Inflammatory macrophage treated with lipopolysaccharide for 4 hours (primary cell): ENCODE measurements at places on chromosomes 5 and 9.
A peak's percentile ranks its signal among the peaks of the same experiment; 100 is the strongest.

- peak; percentile 36 for DNase-seq
These were observed 80.7 kb upstream of the TNFAIP8 start for GRCh38 chr5:119275146-119275545.

DNA sequence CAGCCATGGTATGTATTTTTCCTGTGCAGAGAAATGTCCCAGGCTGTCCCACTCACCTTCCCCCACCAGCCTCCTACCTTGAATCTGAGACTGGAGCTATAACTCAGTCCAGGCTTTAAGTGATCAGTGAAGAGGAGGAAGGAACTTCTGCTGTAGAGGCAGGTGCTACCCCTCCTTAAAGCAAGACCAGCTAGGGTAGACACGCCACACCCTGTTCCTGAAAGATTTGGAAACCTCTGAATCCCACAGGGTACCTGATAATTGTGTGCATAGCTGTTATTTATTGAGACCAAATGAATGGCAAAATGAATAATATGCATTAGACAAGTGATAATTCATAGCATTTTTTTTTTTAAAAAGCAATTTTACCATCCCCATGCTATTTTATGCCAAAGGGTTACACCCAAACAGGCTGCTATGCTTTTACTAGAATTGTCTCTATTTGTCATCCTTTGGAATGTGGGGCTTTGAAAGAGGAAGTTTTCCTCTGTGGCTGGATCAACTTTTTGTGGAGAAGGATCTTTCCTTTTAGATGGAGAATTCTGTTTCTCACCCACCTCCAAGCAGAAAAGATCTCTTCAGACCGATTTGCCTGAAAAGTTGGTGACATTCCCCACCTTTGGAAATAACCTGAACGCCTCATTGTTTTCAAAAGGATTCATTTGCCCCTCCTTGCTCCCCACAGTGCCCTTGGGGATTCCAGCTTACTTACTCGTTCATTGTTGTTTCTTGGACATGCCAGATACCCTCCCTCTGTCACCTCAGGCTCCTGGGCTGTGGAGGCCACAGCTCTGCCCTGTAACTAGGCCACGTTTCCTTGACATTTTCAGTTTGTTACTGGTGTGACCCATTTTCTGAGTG is 248.7 kb downstream of the NR3C1 start:
- DNase-seq, result no peak

DNA sequence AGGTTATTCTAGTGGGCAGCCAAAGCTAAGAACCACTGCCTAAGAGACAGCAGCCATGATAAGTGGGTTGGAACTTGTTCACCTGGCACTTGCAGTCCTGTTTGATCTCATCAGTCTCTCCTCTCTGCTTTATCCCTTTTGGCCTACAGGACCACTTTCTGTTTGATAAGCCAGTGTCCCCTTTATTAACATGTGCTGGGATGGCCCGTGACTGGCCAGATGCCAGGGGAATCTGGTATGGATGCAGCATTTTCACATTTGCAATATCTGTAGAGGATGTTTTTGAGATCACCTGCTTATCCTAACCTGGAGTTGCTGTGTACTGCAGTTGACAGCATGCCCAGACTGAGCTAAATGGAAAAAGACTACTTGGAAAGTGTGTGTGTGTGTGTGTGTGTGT is 23.6 kb downstream of the CKMT2 start:
- DNase-seq, result no peak

GRCh38 chr9:98488571-98489312 is 220.0 kb downstream of the GABBR2 start:
- DNase-seq, result no peak

GRCh38 chr9:1414711-1415131 is 364.6 kb downstream of the DMRT2 start:
- DNase-seq, result no peak

DNA sequence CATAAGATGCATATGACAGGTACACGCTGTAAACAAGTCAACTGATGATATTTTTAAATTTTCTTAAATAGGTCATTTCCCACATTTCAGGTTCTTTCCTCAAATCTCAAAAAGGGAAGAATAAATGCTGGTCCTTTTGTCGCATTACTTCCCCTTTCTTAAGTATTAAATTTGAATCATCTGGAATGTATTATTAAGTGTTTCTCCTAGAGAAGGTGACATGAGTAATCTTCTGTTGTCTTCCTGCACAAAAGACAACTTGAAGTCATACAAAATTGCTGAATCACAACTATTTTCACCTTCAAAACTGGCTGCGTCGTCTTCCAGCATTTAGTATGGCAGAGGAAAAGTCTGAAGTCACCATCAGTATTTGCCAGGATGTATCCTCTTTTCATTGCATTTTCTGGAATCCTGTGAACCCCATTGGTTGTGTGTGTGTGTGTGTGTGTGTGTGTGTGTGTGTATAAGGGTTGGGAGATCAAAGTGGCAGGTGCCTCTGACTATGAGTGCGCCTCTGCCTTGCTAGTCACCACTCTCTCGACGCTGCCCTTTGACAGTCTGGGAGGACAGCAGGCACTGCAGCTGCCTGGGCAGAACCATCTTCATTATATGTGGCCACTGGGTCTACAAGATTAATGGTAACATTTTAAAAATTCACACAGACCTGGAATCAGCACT is 86.9 kb downstream of the MVB12B start:
- peak; percentile 61 for DNase-seq

- no peak for DNase-seq
These were observed 36.4 kb downstream of the POU5F2 start for GRCh38 chr5:93704996-93705395.

DNA sequence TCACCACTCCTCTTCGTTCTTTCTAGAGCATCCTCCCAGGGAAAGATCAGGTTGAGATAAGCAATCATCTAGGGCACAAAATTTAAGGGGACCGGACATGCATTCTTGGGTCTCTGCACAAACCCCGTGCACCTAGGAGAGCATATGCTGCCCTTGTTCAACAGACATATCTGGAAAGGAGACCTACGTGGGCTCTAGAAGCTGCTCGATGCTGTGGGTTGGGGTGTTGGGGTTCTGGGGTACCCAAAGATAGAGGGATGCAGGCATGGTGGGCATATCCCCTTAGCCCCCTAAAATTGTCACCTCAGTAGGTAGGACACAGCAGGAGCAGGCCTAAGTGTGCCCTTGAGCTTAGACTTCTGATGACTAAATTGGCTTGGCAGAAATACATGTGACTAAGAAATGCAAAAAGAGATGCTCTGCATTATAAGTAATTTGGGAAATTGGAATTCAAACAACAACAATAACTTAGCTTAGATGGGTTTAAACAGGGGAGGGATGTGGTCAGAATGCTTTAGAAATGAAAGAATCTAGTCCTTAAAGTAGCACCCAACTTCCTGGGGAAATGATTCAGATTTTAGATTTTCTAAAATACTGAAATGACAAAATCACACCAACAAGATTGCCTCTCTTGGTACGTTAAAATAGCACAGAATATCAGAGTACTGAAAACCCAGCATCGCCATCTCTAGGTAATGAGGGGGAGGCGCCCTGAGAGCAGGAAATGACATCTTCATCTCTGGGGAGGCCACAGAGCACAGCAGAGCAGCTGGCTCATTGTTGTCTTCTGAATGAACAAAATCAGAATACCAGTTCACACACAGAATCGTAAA is 172.3 kb downstream of the GNA14 start:
- no peak for DNase-seq

DNA sequence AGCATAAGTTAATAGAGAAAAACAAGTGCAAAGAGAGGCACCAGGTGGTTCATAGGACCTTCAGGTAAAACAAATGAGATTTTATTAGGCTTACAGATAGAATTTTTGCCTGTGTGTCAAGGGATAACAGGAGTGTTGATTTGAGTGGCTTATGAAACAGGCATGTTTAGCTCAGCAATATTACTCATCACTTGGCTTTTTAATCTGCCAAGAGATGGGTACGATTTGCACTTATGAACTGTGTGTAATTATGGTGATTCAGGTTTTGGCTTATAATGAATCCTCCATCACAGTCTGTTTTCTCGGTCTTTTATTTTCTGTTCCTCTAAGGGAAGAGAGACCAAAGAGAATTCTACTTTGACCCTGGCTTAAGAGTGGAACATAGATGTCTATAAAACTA is 199.3 kb downstream of the DMRTA1 start:
- DNase-seq, result no peak

- no peak for DNase-seq
These were observed 117.7 kb upstream of the FER start for GRCh38 chr5:108629779-108630528.

GRCh38 chr5:9212605-9213004 is 333.3 kb downstream of the SEMA5A start:
- DNase-seq, result no peak

DNA sequence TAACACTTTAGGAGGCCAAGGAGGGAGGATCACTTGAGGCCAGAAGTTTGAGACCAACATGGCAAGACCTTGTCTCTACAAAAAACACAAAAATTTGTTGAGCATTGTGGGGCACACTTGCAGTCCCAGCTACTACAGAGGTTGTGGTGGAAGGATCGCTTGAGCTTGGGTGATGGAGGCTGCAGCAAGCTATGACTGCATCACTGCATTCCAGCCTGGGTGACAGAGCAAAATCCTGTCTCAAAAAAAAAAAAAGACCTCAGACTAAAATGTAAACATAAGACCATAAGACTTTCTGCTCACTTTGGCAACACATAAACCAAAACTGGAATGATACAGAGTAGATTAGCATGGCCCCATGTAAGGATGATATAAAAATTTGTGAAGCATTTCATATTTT is 24.6 kb upstream of the NANS start:
- DNase-seq, result no peak

DNA sequence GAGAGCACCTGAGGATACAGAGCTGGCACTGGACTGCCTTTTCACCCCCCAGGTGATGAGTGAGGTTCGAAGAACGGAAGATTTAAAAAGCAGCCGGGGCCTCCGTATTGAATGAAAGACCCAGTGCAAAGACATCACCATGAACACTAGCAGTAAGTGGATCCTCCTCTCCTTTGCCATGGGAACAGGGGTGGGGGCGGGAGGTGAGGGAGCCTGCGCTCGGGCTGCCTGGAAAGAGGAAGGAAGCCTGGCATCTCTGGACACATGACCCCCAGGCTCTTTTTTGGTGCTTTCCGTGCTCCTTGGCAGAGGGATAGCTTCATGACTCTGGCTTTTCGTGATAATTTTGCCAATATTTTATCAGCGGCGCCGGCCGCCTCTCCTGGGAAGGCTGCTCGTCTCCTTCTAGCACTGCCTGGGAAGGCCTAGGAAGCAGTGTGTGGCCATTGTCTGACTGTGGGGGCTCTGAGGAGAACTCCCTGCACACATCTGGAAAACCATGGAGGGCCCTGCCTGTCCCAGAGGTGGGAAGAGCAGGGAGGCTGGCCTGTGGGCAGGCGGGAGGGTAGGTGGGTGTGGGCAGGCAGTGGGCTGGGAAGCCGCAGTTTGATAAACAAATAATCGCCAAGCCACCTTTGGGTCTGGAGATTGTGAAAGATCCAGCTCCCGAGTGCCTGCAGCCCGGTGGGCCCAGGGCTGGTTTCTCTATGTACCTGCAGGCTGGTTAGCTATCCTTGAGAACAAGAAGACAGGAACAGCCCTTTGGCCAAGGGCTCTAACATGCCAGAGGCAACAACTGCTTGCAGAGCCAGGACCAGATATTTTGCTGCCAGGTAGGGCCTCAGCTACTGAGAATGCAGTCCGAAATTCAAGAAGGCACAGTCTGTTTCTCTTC is 911 bp downstream of the ABLIM3 start:
- peak; percentile 29 for DNase-seq

DNA sequence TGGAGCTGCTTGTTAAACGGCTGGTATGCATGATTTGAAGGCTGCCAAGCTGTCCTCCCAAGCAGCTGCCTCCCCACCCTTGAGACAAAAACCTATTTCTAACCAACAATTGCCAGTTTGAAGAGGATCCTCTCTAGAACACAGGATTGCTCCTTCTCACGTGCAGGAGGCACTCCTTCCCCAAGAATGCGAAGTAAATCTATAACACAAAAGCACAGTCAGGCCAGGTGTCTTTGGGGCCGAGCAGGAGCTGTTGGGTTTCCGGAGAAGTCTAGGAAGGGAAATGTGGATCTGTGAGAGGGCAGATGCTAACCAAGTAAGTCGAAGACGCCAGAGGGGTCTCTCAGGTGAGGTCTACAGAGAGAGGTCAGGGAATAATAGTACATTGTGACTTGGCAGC is 35.4 kb upstream of the GNPDA1 start:
- DNase-seq, result no peak

DNA sequence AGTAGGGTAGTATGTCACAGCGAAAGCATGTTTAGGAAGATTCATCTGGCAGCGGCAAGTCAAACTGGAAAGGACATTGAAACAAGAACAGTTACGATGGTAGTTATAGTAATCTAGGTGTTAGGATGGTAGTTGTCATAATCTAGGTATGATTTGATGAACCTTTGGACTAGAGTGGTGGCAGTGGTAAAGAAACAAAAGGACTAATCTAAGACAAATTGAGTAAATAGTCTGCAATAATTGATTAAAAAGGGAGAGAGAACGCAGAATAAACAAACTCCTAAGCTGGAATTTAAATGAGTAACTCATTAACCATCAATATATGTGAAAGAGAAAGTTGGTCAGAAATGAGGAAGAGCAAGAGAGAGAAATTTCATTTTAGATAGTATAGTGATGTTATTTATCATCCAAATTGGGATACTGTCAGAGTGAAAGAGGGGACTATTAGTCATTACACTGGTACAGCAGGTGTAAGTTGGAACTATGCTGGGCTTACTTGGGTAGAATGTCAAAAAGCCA is 56.8 kb downstream of the MTREX start:
- no peak for DNase-seq

DNA sequence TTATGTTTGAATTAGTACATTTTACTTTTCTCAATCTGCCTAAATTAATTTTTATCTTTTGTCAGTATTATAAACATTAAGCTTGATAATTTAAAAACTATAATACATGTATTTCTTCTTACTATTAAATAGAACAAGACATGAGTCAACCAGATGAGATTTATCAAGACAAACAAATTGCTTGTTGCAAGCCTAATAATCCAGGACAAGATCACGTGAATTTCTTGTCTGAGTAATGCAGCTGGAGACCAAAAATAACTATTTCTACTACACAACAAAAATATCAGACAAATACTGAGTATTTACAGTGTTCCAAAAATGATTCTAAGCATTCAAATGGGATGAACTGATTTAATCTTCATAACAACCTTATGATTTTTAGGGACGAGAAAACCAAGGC is 339.1 kb upstream of the PRR16 start:
- DNase-seq, result no peak

DNA sequence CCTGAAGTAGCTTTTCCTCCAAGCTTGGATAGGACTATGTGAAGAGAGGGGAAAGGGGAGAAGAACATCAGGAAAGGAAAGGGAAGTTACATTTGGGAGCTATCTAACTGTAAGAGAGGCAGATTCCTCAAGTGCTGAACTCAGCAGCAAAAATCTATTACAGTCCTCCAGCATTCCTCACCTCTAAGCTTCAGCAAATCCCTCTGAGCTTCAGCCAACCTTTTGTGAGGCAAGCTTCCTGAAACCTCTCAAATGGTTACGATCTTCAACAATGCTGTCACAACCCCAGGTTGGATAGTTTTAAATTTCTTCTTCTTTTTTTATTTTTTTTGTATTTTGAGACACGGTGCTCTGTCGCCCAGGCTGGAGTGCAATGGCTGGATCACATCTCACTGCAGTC is 2.5 kb upstream of the RNF38 start:
- DNase-seq, result no peak

- no peak for DNase-seq
These were observed 5.5 kb upstream of the SUSD3 start for GRCh38 chr9:93052791-93053540.

- DNase-seq, result no peak
These were observed 20.8 kb upstream of the DTWD2 start for GRCh38 chr5:119009131-119009530.

GRCh38 chr9:110334183-110334582 is 3.5 kb downstream of the TXNDC8 start:
- DNase-seq, result peak; percentile 83

- no peak for DNase-seq
These were observed 49.8 kb downstream of the MAP1B start for GRCh38 chr5:72156946-72157624.
